Stimulated activated CD4-positive, alpha-beta T cell treated with anti-CD3 and anti-CD28 coated beads, TNF-alpha, amount 100 ng/mL, for 48 hours (primary cell): ENCODE measurements at places on chromosomes 7 and 10.

DNA sequence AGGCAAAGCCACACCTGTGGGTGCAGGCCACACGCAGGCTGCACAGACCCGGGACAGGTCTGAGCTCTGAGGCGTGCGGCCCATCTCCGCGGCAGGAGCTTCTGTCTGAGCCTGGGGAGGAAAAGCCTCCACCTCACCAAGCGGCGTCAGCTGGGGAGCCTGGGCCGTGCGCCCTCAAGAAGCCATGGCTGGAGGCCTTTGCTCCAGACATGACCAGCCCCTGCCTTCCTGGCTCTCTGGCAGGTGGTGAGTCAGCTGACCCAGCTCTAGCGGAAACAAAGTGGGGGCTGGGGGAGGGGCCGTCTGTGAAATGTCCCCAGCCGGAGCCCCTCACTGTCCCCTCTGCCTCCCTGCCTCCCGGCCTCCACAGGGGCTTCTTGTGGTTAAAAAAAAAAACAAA is 12.5 kb downstream of the GPER1 start:
- DNase-seq, result no peak

GRCh38 chr7:87580636-87581035 is 20.0 kb downstream of the ABCB1 start:
- no peak for DNase-seq

DNA sequence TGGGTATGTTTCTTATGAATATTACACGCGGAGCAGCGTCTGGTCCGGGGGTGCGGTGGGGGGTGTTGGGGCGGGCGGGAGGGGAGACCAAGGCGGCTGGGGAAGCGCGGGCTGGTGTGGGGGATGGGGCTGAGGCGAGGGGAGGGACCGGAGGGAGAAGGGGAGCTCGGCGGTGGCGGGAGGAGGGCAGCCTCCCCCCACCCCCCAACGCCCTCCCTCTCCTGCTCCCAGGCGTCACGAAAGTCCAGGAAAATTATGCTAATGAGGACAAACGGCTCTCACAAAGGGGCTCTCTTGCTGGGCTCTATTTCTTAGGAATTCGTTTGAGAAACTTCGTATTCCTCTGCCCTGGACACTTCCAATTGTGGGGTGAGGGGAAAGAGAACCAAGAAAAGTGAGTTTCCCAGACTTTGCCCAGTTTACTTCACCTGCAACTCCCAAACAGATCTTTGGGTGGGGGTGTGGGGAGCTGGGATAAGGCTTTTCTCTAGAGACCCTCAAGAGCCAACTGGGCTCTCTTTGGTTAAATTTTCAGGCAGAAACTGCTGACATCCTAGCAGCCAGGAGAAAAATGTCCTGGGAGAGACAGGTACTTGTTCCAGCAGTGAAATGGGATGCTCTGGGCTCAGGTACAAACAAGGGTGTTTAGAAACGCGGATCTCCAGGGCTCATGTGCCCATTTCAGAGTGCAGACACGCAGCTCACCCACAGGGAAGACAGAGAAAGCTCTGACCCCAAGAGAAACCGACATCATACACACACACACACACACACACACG is 11.7 kb upstream of the HOXA2 start:
- DNase-seq, result no peak

DNA sequence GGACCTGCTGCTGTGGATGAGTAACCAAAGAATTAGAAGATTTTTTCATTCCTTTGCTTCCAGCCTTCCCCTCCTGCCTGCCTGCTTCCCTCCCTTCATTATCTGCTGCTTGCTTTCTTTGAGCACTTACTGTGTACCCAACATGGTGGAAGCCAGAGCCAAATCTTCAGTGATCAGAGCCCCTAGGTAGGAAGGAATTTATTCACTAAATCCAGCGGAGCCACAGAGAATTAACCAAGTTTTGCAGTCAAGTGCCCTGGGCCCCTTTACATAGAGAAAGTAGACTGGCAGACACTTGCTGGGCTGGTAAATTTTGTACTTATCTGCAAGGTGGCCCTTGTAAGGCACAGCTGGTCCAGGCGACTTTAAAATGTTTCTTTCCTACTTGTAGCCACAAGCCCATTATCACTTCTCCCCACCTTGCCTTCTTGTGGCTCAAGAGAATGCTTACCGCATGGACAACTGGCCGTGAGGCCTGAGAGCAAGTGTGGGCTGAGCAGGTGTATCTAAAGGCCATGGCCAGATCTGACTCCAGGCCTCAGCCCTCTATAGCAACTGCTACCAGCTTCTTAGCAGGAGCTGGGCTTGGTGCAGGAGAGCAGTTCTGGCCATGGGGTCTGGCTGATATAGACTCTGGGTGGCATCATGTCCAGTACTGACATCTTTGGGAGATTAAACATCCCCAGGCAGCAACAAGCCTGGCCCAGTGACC is 11.1 kb downstream of the UNC5B start:
- DNase-seq, result no peak

GRCh38 chr7:137073571-137074325 is 205.3 kb downstream of the CHRM2 start:
- no peak for DNase-seq

- DNase-seq, result no peak
Observed at GRCh38 chr10:27373566-27374160, 130.4 kb upstream of the RAB18 start.

GRCh38 chr7:100818366-100818765 is 9.0 kb downstream of the EPHB4 start:
- no peak for DNase-seq
